H1 (cell line): ENCODE measurements at places on chromosomes 4 and X. TPM values are rescaled to one million over a fixed set of nuclear protein-coding genes. Genes with fewer than 3 reads are reported as not detected.

MAGEB17 gene
- total RNA-seq: 1.1 TPM in 1 of 2 replicates, not detected in the other

GRCh38 chr4:101708293-101709039 lies 82.1 kb upstream of the BANK1 start:
- DNase-seq: no peak

- DNase-seq: no peak
These were observed 204.3 kb downstream of the SHROOM3 start for GRCh38 chr4:76639288-76639687.

MRPL1 gene
- 37.0 and 39.1 TPM in 2 replicates for total RNA-seq

GRCh38 chr4:153523941-153524386 lies 57.8 kb downstream of the TMEM131L start:
- DNase-seq: no peak
